ENCODE measurements at places on chromosomes 5 and 9.

DNA sequence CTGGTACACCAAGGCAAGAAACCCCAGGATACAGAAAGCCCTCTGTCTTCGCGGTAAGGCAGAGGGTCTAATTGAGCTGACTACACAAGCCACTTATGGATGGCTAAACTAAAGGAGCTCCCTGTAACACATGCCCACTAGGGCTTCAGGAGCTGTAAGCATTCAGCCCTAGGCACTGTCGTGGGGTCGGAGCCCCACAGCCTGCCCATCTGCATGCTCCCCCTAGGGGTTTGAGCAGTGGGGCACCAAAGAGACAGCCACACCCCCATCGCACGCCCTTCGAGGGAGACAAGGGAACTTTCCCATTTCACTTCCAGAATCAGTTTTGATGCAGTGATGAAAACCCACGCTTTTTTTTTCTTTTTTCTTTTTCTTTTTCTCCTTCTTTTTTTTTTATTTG lies 11.0 kb upstream of the MTMR12 start:
- no peak for DNase-seq

- peak; percentile 6 for DNase-seq
These were observed 914.2 kb upstream of the CDH6 start for GRCh38 chr5:30279237-30279636.

DNA sequence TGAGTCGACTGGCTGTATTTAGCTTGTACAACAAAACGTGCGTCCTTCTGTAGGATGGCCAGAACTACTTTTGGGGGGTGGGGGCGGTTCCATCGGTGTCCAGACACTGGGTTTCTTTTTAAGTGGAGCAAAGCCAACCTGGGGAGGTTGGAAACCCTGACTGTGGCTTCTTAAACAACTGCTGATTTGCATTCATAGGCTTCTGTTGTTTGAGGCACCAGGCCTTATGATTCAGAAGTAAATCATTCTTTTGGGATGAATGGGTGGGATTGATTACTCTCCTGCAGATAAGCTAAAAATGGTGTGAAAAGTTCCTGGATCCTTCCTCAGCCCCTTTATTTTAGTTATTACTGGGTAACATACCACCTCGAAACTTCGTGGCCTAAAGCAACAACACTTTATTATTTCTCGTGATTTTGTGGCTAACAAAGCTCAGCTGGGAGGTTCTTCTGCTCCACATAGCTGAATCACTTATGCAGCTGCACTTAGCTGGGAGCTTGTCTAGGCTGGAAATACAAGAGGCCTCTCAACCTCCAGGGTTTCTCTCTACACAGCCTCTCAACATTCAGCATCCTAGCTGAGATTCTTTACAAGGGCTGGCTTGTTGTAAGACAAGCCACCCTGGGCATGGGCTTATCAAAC lies 12.2 kb upstream of the SMIM32 start:
- no peak for DNase-seq

- no peak for DNase-seq
These were observed 61.0 kb upstream of the BASP1 start for GRCh38 chr5:17156463-17156862.

- no peak for DNase-seq
These were observed 105.6 kb downstream of the VCAN start for GRCh38 chr5:83577036-83577636.

DNA sequence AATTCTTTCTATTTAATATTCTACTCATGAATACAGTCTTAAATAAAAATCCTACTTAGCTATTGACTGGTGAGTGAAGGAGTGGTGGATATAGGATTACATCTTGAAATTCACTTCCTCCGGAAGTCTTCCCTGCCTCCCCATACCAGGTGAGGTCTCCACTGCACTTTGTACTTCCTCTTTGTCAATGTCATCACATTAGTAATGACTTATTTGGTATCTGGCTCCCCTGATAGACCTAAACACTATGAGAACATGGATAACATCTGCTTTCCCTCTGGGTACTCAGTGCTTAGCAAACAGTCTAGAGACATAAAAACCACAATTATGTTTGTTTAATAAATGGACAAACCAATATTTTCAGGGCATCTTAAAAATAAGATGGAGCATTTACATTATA lies 532.1 kb downstream of the PDE4D start:
- no peak for DNase-seq

DNA sequence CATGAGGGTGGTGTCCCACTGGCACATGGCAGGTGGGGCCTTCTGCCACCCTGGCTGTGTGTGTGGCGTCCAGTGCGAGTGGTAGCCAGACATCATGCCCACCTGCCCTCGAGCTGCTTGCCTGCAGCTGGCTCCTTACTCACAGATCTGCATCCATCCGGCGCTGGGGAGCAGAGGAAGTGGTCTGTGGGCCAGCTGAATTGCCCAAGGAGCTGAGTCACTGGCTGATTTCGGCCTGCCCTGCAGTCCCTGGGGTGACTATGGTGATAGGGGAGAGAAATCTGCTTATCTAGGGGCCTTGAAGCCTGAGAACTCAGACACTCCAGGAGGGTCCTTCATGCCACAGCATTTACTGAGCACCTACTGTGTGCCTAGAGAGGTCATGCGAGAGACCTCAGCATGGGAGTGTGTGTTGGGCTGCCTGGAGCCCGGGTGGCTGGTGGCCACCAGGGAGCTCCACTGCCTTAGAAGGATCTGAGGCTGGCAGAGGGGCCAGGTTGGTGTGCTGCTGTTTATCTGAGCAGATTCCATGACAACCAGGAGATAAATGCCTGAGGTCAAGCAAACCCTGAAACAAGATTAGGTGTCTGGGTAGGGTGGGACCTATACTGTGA lies 57.1 kb downstream of the SLC22A5 start:
- DNase-seq = peak; percentile 86

GRCh38 chr9:20642045-20642444 lies 19.7 kb upstream of the MLLT3 start:
- no peak for DNase-seq

DNA sequence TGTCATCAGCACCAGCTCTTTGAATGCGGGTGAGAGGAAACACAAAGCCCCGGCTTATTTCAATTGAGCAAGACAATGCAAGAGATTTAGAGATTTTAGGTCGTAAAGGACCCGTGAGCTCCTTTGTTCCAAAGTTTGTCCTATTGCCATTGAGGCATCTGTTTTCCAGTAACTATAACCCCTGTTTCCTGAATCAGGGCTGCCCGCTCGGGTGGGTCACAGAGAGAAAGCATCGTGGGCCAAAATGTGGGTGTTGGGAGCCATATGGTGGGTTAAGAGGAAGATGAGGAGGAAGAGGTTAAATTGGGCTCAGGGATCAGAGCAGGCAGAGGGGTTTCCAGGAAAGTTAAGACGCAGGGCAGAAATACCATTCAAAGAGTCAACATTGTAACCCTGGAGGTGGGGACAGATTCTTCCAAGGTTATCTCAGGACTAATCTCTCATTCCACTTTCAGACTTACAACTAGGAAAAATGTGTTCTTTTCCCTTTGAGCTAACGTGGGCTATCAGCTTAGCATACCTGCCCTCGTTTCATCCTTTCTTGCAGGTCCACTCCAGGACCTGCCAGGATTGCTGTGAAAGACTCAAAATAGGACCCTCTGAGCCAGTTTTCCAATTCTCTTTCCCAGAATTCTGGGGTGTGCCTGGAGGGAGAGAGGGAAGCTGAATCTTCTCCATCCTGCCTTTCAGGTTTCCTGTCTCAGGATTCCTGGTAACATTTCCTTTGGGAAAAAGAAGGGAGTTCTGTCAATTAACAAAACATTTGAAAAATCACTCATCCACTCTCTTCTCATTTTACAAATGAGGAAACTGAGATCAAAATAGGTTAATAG lies 95.5 kb upstream of the TAF11L2 start:
- no peak for DNase-seq

- no peak for DNase-seq
These were observed 128.5 kb downstream of the VPS13A start for GRCh38 chr9:77305622-77306400.

DNA sequence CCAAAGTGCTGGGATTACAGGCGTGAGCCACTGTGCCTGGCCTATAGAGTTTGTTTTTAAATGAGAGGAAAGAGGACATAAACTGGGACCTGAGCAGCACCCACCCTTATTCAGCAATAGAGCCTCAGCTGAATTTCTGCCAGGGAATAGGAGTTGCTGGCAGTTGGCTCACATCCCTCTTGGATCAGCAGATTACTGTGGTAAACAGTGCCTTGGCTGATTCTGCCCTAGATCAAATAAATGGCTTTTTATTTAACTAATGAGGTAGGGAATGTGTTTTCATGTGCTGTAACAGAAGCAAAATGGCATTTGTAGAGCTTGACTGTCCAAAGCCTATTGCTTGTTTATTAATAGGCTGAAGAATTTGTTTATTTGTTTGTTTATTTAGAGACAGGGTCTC lies 2.1 kb downstream of the ARHGEF37 start:
- no peak for DNase-seq

DNA sequence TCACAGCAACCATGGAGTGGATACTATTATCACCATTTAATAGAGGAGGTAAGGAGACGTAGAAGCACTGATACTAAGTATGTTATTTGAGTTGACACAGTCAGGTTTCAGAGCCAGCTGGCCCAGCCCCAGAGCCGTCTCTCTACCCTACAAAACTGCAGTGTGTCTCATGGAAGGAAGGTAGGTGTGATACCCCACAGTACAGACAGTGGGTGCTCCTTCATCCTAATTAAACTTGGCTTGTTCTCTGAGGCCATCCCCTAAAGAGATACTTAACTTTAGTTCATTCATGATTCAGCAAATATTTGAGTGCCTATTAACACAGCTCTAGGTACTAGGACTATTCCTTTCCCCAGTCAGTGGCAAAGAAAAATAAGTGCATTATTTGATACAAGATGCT lies 22.6 kb downstream of the PIP5K1B start:
- no peak for DNase-seq

GRCh38 chr9:112051812-112052211 lies 123.3 kb downstream of the SUSD1 start:
- DNase-seq = no peak

DNA sequence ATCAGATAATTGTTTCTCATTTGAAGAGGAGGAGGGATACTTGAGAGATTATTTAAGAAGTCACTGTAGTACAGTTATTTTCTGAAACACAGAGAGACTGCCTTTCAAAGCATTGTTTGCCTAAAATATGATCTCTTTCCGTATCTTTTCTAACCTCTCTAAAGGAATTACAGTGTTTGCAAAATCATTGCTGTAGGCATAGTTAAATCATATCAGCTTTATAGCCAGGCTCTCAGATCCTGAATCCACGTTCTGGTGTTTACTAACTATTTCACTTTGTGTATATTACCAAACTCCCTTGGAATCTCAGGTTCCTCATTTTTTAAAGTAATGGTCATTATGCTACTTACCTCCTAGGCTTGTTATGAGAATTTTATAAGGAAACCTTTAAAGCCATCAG lies 1151.6 kb upstream of the CDH9 start:
- DNase-seq = no peak

DNA sequence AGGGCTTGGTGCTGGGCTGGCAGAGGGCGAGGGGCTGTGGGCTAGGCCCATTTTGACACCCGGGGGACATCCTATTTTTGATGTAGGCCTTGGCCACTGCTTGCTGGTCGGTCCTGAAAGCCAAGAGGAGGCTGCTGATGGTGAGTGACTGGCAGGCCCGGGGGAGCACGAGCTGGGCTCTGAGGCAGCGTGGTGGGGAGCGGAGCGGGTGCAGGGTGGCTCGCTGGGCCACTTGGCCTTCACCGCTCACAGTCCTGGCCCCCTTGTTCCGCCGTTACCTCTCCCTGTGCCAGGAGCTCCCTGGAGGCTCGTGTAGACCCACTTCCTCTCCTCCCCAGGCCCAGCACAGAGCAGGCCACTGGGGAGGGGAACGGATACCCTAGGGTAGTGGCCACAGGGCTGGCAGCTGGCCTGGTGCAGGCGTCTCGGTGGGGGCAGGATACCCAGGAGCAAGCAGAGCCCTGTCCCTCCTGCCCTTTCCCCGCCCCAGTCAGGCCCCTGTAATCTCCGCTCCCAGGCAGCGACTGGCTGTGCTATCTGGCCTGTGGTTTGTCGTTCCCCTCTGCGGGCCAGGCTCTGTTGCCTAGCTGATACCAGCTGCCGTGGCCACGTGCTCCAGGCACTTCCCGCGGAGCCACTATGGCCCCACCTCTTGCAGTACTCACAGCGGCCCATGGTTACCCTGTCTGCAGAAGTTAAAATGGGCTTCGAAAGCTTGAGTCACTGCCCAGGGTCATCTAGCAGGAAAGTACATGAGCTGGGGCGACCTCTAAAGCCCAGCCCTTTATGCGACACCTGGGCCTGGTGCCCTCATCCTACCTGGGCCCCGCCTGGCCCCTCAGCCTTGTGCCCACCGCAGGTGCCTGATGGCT lies 11.7 kb upstream of the DOLPP1 start:
- no peak for DNase-seq

DNA sequence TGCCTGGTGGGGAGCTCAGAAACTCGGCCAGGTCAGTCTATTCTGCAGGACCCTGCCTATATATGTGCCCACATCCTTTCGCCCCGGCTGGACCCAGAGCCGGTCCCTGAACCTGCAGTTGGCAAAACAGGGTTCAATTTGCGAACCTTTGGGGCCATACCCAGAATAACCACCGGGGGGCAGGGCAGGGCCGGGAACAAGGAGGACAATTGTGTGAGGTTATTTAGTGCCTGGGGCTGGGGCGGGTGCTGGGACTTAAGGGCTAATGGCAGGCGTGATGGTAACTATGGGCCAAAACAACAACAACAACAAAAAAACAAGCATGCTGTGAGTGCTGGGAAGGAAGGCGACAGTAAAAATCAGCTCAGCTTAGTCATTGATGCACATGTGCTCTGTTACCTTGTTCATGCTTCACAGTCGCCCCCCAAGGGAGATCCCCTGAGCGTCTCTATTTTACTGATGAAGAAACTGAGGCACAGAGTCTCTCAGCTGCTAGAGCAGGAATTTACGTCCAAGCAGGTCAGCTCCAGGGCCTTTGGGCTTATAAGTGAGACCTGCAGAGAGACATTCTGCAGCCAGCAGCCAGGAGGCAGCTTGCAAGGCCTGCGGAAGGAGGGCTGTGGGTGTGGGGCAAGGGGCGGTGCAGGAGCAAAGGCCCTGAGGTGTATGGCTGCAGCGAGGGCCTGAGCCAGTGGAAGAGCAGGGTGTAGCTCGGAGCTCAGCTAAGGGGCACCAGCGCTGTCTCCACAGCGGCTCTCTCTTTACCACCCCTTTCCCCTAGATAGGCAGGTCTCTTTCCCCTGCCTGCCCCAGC lies 106.0 kb downstream of the PHF2 start:
- peak; percentile 66 for DNase-seq

GRCh38 chr9:133261103-133261752 lies 13.8 kb downstream of the ABO start:
- no peak for DNase-seq

- no peak for DNase-seq
These were observed 75.6 kb upstream of the GRIN3A start for GRCh38 chr9:101814064-101814463.

Measured in H54 (cell line).